ENCODE measurements at places on chromosomes 2 and 18.

- DNase-seq: peak; percentile 35
These were observed 159.4 kb downstream of the PIK3C3 start for GRCh38 chr18:42114310-42114943.

- no peak for DNase-seq
These were observed 98.5 kb upstream of the GPR45 start for GRCh38 chr2:105143094-105143466.

GRCh38 chr2:200077210-200077650, 121.8 kb downstream of the MAIP1 start:
- no peak for DNase-seq

DNA sequence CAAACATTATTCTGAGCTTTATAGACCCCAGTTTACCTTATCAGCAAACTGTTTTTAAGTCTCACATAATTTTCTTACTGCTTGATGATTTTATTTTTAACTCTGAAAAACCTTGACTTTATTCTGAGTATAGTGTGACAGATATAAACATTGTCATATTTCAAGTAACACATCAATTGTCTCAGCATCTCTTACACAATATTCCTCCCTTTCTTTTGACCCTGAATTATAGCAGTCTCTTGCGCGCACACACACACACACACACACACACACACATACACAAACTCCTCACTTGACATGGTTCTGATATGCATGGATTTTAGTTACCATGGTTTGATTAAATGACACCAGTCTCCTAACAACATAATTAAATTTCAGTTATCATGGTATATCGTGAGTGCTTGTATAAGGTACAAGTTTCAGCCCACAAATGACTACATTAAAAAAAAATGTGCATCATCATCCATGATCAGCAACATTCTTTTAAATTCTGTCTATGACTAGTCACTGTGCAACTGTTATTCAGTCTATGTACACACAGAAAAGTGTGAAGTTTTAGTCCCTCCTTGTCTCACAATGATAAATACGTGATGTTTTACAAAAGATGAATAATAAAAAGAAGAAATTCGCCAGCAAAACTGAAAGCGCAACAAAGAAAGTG, 39.5 kb upstream of the TACR1 start:
- DNase-seq: no peak

GRCh38 chr2:178641498-178641897, 161.2 kb downstream of the PLEKHA3 start:
- DNase-seq: no peak

Data from activated naive CD8-positive, alpha-beta T cell treated with anti-CD3 and anti-CD28 coated beads, Interleukin-2, amount 10 ng/mL, durations not matched to agents 7 days and 5 days (primary cell).